ENCODE measurements at places on chromosomes 5 and 9. TPM values are rescaled to one million over a fixed set of nuclear protein-coding genes. Genes with fewer than 3 reads are reported as not detected.

GRCh38 chr5:57383093-57383861 lies 99.3 kb downstream of the ACTBL2 start:
- peak; percentile 32 for DNase-seq

DNA sequence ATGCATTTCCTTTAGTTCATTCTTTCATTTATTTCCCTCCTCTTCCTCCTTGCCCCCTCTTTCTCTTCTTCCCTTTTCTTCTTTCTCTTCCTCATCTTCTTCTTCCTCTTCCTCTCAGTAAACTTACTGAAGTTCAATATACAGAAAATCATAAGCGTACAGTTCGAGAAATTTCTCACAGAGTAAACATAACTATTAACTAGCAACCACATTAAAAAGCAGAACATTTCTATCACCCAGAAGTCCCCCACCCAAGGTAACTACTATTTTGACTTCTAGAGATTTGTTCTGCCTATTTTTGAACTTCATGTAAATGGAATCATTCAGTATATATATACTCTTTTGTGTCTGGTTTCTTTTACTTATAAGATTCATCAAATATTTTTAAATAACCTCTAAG lies 48.2 kb downstream of the TNFAIP8 start:
- no peak for DNase-seq

GRCh38 chr9:79764374-79764773 lies 192.6 kb downstream of the TLE4 start:
- peak; percentile 84 for DNase-seq

- DNase-seq: no peak
Observed at GRCh38 chr5:145787996-145788395, 47.1 kb downstream of the PRELID2 start.

Gene PLAC8L1
- 0.88 TPM for total RNA-seq

Gene SGCD
- total RNA-seq: 104 TPM
